NCI-H345 (cell line): ENCODE measurements at places on chromosomes 1 and 21.

- no peak for DNase-seq
Observed at GRCh38 chr1:227169343-227169742, 148.9 kb downstream of the CDC42BPA start.

DNA sequence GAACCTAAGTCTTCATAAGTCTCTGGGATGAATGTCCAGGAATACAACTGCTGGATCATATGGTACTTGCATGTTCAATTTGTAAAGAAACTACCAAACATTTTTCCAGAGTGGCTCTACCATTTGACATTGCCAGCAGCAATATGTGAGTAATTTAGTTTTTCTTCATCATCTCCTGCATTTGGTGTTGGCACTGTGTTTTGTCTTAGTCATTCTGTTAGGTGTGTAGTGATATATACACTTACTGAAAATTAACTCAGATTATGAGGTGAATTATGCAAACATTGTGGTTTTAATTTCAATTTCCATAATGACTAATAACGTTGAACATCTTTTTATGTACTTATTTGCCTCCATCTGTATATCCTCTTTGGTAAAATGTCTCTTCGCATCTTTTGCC lies 138.7 kb downstream of the LRRC40 start:
- no peak for DNase-seq

DNA sequence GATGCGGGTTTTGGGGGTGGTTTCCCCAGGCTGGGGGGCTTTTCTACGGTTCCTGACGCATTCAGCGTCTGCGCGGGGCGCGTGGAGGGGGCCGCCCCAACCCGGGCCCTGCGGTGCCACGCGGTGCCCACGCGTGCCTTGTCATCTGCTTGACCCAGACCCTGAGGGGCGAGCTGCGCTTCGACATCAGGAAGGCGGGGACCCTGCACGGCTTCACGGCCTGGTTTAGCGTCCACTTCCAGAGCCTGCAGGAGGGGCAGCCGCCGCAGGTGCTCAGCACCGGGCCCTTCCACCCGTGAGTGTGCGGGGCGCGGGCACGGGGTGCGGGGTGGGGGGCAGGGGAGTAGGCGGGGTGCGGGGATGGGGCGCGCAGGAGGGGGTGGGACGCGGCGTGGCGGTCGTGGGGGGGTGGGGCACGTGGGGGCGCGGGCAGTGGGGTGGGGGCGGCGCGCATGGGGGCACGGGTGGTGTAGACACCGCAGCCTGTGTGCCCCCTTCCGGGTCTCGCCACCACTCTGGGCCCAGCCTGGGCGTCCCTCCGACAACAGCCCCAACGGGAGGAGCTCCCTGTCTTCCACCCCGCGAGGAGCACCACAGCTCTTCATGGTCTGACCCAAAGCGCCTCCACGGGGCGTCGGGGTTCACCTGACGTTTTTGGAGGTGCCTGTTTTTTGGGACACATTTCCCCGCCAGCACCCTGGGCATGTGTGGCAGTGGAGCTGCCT lies 26.3 kb downstream of the PRMT2 start:
- no peak for DNase-seq

- peak; percentile 53 for DNase-seq
Observed at GRCh38 chr1:184021728-184022127, 15.8 kb downstream of the COLGALT2 start.

GRCh38 chr1:23337869-23338268 lies 6.2 kb downstream of the HNRNPR start:
- no peak for DNase-seq

DNA sequence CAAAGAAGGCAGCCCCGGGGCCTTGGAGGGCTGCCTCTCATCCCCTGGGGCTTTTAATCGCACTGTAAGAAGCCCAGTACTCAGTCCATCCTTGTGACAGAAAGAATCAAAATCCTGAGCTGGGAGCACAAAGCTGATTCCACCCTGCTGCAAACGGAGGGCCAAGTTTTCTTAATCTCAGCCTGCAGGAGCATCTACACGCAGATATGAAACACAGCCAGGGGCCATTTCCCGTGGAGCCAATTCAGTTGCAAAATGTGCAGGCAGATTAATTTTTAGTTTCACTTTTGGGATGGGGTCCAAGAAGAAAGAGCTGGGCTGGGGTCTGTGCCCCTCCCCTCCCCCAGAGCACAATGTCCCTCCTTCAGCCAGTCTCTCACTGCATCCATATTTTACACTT lies 4.4 kb downstream of the LYPD8 start:
- no peak for DNase-seq
